ENCODE measurements at places on chromosomes 1 and 21.

DNA sequence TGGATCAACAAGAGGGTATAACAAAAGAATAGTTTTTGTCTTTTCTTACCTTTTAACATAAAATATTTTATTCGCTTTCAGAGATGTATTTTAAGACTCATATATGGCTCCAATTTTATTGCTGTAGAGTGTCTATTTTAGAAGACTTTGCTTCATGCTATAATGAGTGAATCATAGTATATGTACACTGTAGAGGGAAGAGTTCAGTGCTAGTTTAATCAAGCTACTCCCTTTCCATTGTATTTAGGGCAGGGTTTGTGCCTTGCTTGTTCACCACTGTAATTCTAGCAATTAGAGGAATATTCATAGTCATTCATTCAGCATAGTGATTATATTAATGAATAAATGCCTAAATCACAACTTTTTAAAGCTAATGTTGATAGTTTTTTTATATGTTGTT, 78.8 kb downstream of the CEP350 start:
- DNase-seq = no peak

DNA sequence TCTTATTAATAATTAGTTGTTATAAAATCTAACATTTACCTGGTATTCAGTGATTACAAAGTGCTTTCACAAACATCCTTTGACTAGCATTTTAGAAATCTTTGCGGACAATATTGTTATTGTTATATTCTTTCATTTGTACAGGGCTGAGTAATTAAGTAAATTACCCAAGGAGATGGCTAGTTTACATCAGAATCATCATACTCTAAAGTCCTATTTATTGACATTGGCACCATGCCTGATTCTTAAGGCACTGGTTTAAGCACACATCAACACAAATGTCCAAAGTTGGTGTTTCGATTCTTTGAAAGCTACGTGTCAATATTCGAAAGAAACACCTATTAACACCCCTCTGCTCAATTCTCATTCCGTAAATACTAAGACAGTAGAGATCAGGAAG, 424.6 kb upstream of the CHRM3 start:
- DNase-seq = no peak

GRCh38 chr1:106907795-106908194, 148.7 kb upstream of the PRMT6 start:
- no peak for DNase-seq

DNA sequence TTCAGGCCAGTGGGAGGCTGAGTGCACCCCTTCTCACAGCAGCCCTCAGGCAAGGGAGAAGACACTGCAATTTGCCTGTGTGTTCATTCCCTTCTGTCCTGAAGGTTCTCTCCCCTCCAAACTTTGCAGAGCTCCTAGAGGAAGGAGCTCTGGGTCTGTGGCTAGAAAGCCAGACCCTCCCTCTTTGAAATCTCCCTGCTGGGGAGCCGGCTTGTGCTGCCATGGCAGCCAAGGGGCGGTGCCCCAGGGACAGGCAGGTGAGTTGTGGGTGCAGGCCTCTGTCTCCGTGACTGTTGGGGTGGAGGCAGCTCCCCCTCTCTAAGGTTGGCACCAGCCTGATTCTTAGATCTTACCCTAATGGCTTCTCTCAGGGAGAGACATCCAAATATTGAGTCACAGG, 53.0 kb downstream of the OLFML2B start:
- DNase-seq = no peak

DNA sequence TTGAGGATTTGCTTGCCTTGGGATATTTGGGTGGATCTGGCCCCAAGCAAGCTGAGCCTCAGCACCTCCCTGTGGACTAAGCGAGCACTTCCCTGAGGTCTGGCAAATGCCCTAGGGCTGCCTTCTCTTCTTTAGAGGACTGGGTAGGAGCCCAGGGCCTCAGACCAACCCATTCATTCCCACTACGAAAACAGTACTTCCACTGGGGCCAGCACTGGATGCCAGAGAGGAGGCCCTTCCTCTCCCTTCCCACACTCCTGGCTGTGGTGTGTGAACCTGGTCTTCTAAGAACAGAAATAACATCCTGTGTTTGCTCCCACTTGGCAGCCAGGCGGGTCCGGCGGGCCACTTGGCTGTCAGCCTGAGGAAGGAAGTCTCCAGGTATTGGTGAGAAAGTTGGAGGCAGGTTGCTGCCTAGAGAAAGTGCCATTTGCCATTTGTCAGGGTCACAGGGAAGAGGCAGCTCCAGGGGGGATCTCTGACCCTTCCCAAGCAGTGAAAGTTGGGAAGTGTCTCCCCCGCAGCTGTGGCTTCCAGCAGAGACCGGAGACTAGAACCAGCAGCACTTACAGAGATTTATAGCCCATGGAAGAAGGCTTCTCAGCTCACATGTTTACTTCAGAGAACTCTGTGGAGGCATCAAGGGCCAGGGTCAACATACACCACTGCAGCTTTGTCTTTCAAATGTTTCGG, 323.5 kb downstream of the SIPA1L2 start:
- DNase-seq = no peak

- no peak for DNase-seq
These were observed 120.0 kb downstream of the PEX14 start for GRCh38 chr1:10594595-10595223.
